ENCODE measurements at places on chromosomes 4 and X.
A peak's percentile ranks its signal among the peaks of the same experiment; 100 is the strongest.

DNA sequence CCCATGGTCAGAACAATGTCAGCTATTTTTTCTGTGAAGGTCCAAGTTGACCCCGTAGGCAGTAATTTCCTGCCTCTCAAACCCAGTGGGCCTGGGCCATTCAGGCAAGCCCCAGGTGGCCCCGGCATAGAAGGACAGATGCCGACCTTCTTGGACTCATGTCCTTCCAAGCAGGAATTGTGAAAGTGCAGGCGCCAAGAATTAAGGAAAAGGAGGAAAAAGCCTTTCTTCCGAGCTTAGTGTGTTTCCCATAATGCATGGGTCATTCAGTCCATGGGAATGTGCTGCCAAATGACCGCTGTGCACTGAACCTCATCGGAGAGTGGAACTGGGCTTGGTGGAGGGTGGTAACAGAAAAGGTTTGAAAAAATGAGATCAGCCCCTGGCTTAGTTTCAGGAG is 196.5 kb upstream of the HS3ST1 start:
- no peak for DNase-seq

DNA sequence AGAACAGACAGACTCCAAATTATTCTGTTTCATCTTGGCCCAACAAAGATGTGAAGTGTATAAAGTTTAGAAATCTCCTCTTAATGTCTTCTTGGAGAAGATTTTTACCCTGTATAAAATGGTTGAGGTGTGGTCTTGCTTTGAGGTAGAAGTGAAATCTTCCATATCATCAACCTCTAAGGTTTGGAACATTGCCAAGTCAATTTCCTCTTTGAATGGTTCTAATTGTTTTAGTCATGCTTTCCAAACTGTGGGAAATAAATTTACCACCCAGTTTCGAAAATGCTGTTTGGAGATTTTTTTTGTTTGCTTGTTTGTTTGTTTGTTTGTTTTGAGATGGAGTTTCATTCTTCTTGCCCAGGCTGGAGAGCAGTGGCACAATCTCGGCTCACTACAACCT is 174.1 kb upstream of the ADAMTS3 start:
- no peak for DNase-seq

DNA sequence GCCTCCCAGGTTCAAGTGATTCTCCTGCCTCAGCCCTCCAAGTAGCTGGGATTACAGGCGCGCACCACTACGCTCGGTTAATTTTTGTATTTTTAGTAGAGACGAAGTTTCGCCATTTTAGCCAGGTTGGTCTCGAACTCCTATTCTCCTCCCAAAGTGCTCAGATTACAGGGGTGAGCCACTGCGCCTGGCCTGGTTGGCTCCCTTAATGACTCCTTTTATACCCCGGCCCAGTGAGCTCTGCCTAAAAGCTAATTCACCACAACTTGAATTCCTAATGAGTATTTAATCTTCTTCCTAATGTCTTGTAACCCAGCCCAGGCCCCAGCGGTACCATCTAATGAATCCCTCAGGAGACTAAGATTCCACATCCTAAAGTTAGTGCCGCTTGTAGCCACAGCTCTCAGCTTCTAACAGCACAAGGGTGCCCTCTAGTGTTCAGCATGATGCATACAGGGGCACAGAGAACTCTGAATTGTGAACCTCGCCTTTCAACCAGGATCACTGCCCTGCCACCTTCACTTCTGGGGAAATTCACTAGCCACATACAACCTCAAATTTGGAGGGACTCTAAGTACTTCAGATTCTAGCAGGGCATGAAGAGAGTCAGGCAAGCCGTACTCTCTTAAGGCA is 89.5 kb downstream of the OR13H1 start:
- peak; percentile 56 for DNase-seq

DNA sequence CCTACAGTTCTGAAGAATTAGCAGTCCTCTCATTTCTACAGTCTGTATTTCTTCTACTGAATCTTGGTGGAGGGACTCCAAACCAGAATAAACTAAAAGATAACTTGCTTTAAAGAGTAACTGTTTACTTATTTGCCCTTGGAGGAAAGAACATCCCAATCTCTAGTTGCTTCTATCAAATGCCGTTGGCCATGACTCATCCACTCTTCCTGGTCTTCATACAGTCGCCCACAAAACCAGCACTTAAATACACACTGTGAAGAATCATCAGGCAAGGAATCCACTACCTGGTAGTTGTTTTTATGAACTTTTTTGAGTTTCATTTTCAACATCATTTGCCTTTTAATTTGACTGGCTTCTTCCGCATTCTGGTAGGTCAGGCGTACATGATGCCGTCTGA is 14.2 kb downstream of the ZNF518B start:
- no peak for DNase-seq
